NCI-H1436 treated with DMSO at 0.1 percent for 48 hours (cell line): ENCODE measurements at places on chromosomes 12 and 14.
A peak's percentile ranks its signal among the peaks of the same experiment; 100 is the strongest.

GRCh38 chr12:49232940-49233841 lies 31.7 kb upstream of the TUBA1C start:
- peak; percentile 70 for DNase-seq

- no peak for DNase-seq
Measured at GRCh38 chr14:102220031-102220430, 80.3 kb downstream of the WDR20 start.

- no peak for DNase-seq
Measured at GRCh38 chr12:124684496-124684895, 117.1 kb upstream of the NCOR2 start.

GRCh38 chr12:59636945-59637691 lies 41.3 kb downstream of the SLC16A7 start:
- DNase-seq, result no peak

DNA sequence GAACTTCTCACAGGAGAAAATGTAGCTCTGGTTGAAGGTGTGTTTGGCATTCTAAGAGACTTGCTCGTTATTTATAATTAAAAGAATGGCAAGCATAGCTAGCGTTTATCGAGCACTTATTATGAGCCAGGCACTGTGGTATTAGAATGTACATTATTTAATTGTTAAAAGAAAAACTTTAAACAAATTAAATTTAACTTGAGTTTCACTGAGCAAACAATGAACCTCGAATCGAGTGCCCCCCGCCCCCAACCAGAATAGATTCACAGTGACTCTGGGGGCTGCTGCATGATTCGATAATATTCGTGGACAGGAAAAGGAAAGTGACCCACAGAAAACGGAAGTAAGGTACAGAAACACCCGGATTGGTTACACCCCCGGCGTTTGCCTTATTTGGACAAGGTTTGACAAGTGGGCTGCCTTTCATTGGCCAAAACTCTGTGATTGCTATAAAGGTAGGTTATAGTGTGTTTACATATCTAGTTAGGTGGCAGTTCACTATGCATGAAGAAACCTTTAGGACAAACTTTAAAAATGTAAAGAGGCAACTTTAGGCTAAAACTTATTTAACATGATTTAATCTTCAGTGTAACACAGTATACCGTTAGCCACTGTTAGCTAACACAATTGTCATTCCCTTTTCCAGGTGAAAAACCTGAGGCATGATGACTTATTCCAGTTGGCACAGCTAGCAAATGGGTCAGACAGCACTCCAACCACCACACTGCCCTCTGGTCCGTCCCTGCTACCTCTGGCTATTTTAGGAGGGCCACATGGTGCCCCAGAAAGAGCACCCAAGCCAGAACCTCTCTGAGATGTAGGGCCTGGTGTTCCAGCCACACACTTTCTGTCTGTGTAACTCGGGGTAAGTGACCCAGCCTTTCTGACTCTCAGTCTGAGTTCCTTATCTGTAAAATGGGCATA lies 7.1 kb downstream of the SCNN1A start:
- no peak for DNase-seq

GRCh38 chr14:53954551-53955228 lies 1.9 kb downstream of the BMP4 start:
- DNase-seq, result no peak

- no peak for DNase-seq
Measured at GRCh38 chr14:90275820-90276219, 19.5 kb downstream of the PSMC1 start.

GRCh38 chr14:89652352-89652751 lies 235.3 kb upstream of the FOXN3 start:
- no peak for DNase-seq

DNA sequence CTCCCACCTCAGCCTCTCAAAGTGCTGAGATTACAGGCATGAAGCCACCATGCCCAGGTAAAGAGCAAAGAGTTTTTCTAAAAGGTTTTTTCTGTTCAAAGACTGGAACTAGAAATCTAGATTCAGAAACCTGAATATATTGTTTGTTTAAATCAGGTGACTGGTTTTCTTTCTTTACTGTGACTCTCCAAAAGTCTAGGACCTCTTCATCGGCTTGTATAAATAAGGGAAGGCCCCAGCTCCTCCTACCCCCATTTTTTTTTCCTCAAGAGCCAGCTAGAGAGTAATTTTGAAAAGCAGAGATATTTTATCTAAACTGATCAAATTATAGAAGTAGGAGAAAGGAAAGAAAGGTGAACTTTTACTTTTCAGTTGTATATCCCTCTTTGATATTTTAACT lies 48.0 kb downstream of the TMEM116 start:
- DNase-seq, result no peak

DNA sequence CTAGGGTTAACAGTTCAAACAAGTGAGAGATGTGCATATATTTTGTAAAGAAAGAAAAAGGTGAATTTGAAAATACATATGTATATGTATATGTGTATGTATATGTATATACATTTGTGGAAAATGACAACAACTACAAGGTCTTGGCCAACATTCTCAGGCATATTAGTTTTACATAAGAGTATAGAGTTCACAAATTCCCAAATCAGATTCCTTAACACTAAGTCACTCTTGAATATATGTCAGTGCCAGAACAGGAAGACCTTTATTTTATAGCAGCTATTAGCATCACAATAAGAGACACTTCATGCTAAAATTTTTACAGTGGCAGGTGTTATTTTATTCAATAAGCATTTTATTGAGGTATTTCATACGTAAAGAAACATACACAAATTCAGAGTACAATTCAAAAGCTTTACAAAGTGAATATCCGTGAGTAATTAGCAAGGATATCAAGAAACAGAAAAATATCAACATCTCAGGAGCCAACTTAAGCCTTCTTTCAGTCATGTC lies 179.7 kb downstream of the SLC6A15 start:
- DNase-seq, result no peak

- no peak for DNase-seq
Measured at GRCh38 chr14:36805131-36805559, 143.5 kb downstream of the PAX9 start.

GRCh38 chr12:63152321-63152700 lies 1.3 kb upstream of the AVPR1A start:
- DNase-seq, result no peak

- no peak for DNase-seq
Measured at GRCh38 chr12:51320311-51320694, 3.7 kb downstream of the BIN2 start.

- no peak for DNase-seq
Measured at GRCh38 chr12:71688961-71689570, 3.2 kb downstream of the TMEM19 start.

DNA sequence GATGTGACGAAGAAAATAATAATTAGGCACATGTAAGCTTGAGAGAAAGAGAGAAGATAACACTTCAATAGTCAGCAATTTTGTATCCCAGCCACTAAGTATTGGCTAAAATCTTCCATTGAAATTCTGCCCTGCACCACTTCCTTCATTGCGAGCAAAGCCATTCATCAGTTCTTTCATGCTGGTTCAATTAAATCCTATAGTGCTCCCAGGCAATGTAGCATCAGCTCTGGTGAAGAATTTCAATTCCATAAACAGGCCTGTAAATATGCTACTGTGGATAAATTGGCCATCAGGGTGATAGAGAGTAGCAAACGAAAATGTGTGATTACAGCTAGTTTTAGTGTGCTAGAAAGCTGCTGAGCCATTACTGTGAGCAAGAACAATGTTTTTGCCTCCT lies 24.7 kb downstream of the RPL10L start:
- no peak for DNase-seq

- DNase-seq, result no peak
Measured at GRCh38 chr12:2248087-2248900, 195.5 kb downstream of the CACNA1C start.

DNA sequence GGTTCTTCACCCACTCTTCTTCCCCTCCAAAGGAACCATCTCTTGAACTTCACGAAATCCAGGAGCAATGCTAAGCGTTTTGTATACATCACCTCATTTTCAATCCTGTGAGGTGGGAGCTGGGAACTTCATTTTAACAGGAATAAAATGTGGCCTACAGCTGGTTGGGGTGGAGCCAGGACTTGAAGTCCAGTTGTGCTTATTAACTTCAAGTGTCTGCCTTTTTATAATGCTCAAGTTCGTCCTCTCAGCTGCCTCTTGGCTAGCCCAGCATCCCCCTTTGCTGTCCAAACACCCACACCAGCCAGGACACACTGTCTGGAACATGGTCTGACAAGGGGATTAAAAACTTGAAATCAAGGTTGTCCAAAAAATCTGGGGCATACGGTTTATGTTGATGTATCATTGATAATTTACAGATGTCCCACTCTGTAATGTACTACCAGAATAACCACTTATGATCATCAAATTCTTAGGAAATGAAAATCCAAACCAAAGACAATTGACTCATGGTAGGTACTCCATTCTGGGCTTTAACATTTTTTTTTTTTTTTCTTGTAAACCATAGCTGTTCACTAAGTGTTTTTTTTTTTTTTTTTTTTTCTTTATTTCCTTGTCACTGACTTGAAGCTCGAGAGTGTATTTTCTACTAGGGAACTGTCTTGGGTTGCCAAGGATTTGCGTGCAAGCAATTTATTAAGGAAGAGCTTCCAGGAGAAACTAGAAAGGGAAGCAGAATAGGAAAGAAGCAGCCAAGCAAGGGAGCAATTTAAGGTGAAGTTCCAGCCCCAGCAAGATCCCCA lies 252.3 kb downstream of the EFCAB11 start:
- no peak for DNase-seq

- no peak for DNase-seq
Measured at GRCh38 chr14:60650373-60650961, 1.2 kb upstream of the SIX1 start.

- DNase-seq, result no peak
Measured at GRCh38 chr12:29610473-29611170, 113.1 kb upstream of the OVCH1 start.

GRCh38 chr14:92984896-92985295 lies 61.9 kb downstream of the CHGA start:
- DNase-seq, result no peak

- DNase-seq, result no peak
Measured at GRCh38 chr14:86521843-86522242, 991.9 kb downstream of the FLRT2 start.

- DNase-seq, result no peak
Measured at GRCh38 chr12:87661786-87662377, 367.3 kb downstream of the C12orf50 start.

DNA sequence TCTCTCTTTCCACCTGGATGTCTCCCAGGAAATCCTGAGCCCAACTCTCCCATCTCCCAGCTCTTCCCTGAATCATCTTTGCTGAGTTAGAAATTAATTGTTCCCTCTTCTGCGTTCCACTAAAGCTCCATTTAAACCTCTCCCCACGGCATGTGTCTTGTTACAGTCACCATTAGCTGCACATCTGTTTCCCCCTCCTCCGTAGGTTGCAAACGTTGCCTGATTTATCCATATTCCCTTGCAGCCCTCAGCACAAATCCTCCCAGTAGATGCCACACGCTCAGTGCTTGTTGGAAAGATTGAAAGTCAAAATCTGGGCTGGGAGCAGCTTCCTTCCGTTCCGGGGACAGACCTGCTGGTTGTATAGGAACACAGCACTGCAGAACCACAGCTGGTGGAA lies 90.4 kb downstream of the SLC24A4 start:
- no peak for DNase-seq

GRCh38 chr12:84034871-84035270 lies 877.7 kb downstream of the SLC6A15 start:
- DNase-seq, result no peak

DNA sequence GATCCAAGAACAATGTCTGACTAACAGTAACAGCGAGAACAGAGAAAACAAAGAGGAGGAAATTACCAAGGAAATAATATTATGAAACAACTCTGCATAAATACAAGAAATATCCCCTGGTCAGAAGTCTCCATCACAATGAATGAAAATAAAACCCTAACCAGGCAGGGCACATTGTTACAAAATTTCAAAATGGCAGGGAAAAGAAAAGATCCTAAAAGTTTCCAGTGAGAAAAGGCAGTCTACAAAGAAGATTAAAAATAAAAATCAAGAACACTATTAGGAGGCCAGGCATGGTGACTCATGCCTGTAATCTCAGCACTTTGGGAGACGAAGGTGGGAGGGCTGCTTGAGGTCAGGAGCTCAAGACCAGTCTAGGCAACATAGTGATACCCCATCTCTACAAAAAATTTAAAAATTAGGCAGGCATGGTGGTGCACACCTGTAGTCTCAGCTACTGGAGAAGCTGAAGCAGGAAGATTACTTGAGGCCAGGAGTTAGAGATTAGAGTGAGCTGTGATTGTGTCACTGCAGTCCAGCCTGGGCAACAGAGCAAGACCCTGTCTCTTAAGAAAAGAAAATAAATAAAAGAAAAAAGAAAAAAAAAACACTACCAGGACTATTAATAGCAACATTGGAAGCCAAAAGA lies 47.8 kb downstream of the FERMT2 start:
- DNase-seq, result no peak

GRCh38 chr12:112239881-112240280 lies 114.5 kb downstream of the TRAFD1 start:
- no peak for DNase-seq

DNA sequence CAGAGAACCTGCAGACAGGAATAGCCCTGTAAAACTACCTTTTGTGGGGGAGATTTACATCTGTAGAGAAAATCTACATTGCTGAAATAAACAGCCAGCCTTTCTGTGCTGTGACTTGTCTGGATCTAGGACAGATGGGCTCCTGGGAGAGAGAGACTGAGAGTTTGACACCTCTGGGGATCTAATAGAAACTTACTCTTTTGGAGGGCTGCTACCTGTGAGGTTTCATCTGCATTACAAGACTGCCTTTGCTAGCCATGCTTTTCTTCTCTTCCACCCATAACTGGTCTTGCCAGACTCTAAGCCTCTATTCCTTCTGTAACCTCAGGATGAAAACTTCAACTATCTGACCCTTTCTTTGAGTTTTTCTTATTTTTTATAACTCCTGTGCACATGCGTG lies 452.6 kb downstream of the ZFP36L1 start:
- DNase-seq, result no peak

DNA sequence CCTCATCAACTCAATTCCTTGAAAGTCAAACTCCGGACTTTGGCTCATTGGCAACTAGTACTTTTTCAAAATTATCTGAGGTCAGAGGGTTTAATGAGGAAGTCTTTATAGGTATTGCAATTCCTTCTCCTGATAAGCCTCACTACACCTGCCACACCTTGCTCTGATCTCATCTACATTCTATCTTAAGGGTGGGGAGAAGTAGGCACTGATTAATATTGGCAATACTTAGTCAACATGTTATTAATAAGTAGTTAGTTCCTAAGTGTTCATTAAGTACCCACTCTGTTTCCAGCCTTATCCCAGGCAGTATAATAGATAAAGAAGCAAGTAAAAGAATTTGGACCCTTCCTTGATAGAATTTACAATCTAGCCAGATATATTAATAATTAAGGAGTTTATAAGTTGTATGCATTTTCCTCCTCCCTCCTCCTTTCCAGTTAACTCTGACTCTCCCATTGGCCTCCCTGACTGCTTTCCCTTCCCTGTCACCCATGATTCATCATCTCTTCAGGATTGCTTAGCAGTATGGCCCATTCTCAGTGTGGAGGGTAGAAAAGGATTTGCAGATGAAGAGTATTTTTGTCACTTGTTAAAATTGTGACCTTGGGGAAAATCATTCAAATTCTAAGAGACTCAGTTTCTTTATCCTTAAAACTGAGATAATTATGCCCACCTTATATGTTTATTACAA lies 231.0 kb upstream of the ATP2B1 start:
- DNase-seq, result no peak
